ENCODE measurements at places on chromosomes 5 and 9.

DNA sequence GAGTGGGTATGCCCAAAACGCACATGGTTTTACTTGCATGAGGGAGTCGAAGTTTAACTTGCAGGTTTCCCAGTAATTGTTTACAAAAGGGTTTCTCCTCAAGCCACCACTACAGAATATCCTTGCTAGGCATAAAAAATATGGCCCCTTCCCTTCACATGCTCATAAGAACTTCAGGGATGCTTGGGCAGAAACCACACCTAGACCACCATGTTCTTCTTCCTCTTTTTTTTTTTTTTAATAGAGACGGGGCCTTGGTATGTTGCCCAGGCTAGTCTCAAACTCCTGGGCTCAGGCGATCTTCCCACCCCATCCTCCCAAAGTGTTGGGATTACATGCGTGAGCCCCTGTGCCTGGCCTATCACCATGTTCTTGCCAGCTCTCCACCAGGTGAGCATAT lies 18.6 kb upstream of the PLIN2 start:
- no peak for DNase-seq

- DNase-seq, result no peak
Observed at GRCh38 chr5:158642879-158643278, 456.8 kb downstream of the EBF1 start.

DNA sequence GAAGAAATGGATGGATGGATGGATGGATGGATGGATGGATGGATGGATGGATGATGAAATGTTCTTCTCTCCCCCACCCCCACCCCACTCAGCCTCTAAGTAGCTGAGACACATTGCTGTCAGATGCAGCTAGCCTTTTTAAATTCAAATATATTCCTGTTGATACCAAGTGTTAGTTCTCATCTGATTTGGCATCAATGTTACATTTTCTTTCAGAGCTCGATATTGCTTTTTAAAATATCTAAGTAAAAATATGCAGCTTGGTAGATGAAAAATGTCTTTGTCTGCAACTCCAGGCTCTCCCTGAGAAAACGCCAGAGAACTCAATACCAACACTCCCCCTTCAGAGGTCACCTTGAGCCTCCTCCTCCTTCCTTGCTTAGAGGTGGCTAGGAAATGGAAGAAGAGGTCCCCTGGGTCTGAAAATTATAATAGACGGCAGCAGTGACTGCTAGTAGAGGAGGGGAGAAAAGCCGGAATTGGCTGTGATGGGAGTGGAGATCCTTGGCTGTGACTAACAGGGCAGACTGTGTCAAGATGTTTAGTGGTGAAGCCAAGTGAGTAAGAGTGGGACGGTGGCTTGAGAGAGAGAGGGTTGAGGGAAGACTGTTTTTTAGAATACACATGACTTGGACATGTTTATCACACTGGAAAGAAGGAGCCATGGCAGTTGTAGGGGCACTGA lies 156.0 kb downstream of the ZNF462 start:
- no peak for DNase-seq

- no peak for DNase-seq
Observed at GRCh38 chr5:3607541-3608181, 12.0 kb downstream of the IRX1 start.

GRCh38 chr5:16712620-16713019 lies 95.8 kb upstream of the RETREG1 start:
- DNase-seq, result no peak

- no peak for DNase-seq
Observed at GRCh38 chr5:32225445-32225844, 51.3 kb upstream of the GOLPH3 start.

DNA sequence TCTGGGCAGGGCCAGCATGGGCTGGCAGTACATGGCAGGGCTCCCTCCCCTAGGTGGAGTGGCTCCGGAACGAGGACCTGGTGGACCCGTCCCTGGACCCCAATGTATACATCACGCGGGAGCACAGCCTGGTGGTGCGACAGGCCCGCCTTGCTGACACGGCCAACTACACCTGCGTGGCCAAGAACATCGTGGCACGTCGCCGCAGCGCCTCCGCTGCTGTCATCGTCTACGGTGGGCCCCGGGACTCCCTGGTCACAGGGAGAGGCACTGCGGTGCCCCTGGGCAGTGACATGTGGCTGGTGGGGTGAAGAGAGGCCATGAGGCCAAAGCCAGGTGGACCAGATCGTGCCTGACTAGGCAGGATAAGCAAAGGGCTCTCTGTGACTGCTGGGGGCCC lies 30.4 kb downstream of the HK3 start:
- no peak for DNase-seq

DNA sequence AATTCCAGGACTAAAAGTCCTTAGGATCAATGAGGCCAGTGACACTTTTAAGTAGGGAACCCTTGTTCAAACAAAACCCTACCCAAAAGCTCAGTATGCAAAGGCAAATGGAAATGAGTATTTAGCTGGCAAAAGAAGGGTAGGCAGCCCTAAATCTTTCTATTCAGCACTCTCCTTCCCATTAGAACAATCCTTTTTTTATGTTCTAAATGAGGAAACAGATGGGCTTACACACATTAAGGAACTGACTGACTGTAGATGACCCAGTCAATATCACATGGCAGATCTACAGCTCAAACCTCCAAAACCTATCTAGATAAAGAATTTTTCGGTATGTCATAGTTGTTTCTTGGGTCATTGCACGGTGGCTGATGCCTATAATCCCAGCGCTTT lies 7.2 kb downstream of the CSNK1A1 start:
- DNase-seq, result no peak

GRCh38 chr5:173279166-173279565 lies 44.2 kb upstream of the NKX2-5 start:
- no peak for DNase-seq

DNA sequence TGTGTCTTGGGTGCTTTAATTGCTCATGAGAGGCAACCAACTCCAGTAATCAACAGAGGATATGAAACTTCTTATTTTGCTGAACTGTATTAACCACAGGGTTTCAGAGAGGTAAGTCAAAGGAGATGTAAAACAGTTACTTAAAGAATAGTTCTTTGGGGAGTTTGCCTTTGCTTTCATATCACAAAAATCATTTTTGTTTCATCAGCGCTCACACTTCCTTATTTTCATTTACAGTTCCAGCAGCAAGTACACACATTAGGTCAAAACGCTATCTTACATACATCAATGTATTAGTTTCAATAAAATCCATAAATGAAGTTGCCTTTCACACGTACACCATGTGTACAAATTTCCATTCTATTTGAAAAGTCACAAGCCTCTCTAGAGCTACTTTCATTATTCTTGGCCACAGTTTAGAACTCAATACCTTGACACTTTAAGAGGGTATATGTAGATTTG lies 50.1 kb downstream of the ST8SIA4 start:
- DNase-seq, result no peak

GRCh38 chr9:114691046-114691955 lies 9.3 kb upstream of the TEX48 start:
- peak; percentile 20 for DNase-seq

GRCh38 chr9:73736270-73736669 lies 584.6 kb downstream of the ANXA1 start:
- no peak for DNase-seq

DNA sequence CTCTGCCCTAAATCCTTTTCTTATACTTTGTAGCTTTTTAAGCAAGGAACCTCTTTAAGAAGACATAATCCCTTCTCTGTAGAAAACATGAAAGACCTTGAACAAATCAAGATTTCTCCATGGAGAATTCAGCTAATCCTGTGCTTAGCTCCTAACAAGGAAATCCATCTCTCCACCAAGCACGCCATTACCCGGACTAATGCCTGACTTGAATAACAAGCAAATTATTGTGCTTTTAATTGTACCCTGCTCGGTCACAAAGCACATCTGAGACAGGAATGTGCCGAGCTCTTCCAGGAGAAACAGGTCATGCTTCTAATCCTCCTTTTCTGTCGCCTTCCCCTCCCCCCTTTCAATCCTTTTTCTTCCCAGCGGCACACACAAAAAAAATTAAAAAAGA lies 141.3 kb downstream of the PSAT1 start:
- no peak for DNase-seq

- DNase-seq, result no peak
Observed at GRCh38 chr5:125113328-125113727, 366.9 kb upstream of the ZNF608 start.

DNA sequence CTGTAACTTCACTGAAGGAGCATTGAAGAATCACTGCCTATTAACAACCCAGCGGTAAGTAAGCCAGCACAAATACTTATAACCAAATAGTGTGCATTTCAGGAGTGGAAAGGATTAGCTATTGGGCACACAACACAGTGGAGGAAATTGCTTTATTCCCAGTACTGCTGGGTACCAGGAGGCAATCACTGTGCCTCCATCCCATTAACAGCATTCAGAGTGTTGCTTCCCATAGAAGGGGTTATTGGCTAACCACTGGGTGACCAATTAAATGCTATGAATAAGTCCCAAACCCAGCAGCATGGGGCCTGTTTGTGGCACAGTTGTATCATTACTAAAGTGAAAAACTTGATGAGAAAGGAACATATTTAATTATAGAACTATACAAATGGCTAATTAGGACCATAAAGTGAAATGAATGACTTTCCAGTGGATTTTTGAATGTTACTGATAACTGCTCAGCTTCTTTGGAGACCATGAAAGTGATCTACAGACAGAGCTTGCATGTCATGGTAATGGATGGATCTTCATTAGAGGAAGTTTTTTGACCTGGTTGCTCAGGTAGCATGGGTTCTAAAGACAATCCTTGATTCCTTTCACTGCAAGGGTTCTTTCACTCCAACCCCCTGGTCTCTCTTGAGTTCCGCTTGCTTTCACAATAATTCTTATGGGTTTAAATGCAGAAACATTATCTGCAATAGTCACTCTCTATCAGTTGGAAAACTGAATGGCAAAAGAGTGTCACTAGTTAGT lies 413.3 kb upstream of the RORB start:
- DNase-seq, result no peak

- DNase-seq, result peak; percentile 84
Observed at GRCh38 chr9:136799854-136800657, 3.9 kb downstream of the CCDC183 start.

- no peak for DNase-seq
Observed at GRCh38 chr5:98031496-98031895, 742.0 kb upstream of the RGMB start.

DNA sequence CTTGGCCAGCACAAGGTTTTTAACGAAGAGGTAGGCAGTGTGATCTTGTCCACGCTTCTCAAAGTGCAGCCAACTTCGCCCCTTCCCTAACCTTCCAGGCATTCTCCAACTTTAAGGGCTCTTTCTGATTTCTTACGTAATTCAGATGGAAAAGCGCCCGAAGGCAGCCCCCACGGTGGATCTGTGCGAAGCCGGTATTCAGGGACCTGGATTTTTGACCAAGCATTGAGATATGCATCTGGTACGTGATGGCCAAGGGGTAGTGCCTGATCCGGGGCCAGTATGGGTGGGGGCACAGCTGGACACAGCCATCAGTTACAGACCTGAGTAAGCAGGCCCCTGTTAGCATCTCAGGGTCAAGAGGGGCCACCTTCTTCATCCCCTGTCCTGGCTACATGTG lies 80.0 kb downstream of the AMBP start:
- no peak for DNase-seq

DNA sequence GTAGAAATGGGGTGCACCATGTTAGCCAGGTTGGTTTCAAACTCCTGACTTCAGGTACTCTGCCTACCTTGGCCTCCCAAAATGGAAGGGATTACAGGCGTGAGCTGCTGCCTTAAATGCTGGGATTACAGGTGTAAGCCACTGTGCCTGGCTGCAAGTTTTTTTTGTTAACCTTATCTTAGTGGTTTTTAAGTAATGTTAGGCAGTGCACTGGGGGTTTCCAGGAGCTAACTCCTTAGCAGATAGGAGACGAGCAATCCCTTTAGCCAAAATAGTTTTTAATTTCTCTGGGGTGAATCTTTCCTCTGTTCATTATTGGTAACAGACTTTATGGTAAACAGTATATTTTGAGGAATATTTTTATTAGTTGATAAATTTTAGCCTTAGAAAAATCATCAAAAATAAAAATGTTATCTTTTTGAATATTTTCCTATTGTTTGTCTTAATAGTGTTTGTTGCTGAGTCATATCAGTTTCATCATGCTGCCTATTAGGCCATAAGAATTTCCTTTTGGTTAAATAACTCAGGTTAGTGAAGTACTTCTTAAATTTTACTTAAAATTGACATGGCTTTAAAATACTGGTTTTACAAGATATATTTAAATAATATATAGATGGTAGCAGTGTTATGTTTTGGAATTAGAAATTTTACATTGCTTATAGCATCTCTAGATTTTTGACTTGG lies 37.9 kb downstream of the LMNB1 start:
- no peak for DNase-seq

DNA sequence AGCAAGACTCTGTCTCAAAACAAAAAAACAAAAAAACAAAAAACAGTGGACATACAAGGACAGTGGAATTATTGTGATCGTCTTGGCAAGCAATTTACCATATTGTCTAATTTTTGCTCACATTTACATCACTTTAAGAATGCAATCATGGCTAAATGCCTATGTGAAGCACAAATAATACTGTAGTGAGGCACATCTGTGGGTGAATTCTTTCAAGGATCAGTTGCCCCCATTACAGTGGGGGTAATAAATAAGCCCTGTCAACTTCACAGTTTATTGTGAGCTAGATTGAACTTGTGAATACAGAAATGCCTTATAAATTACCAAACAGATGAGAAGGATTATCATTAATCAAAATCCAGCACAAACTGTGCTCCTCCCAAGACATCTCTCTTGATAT lies 150.2 kb upstream of the PAPPA start:
- DNase-seq, result no peak

- no peak for DNase-seq
Observed at GRCh38 chr9:38682713-38683112, 37.2 kb downstream of the FAM240B start.

- no peak for DNase-seq
Observed at GRCh38 chr9:70079417-70080037, 35.9 kb downstream of the MAMDC2 start.

- no peak for DNase-seq
Observed at GRCh38 chr5:68315679-68316271, 100.2 kb downstream of the PIK3R1 start.

DNA sequence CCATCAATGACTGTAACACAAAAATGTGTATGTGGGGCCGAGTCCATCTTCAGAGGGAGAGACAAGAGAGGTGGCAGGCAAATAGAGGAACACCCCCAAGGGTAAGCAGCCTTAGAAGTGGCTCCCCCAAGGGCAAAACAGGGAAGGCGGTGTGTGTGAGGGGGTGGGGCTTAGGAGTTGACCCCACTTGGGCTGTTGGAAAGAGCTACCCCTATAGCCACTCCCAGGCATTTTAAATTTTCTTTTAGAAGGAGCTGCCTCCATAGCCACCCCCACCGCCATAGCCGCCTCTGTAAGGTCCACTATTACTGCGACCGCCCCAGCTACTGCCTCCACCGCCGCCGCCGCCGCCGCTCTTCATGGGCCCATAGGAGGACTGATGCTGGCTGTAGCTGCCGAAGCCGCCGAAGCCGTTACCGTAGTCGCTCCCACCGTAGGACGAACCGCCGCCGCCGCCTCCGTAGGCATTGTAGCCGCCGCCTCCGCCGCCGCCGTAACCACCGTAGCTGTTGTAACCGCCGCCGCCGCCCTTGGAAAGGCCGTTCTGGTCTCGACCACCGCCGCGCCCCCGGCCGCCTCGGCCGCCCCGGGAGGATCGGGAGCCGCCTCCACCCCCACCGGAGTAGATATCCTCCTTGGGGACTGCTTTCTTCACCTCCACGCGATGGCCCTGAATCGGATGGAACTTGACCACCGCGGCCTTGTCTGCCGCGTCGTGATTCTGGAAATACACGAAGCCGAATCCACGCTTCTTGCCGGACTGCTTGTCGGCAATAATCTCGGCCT lies 1.1 kb downstream of the HNRNPA0 start:
- no peak for DNase-seq

Measured in stimulated activated CD8-positive, alpha-beta memory T cell treated with anti-CD3 and anti-CD28 coated beads, Interleukin-15, amount 100 ng/mL, for 1 hour (primary cell).